ENCODE measurements at places on chromosomes 13 and 19.
A peak's percentile ranks its signal among the peaks of the same experiment; 100 is the strongest.

GRCh38 chr19:4521888-4522242, 3.6 kb upstream of the PLIN4 start:
- no peak for DNase-seq

- DNase-seq, result no peak
These were observed 441 bp downstream of the INAFM1 start for GRCh38 chr19:47274891-47275761.

GRCh38 chr19:50325310-50326100, 3.7 kb downstream of the KCNC3 start:
- DNase-seq, result peak; percentile 77

DNA sequence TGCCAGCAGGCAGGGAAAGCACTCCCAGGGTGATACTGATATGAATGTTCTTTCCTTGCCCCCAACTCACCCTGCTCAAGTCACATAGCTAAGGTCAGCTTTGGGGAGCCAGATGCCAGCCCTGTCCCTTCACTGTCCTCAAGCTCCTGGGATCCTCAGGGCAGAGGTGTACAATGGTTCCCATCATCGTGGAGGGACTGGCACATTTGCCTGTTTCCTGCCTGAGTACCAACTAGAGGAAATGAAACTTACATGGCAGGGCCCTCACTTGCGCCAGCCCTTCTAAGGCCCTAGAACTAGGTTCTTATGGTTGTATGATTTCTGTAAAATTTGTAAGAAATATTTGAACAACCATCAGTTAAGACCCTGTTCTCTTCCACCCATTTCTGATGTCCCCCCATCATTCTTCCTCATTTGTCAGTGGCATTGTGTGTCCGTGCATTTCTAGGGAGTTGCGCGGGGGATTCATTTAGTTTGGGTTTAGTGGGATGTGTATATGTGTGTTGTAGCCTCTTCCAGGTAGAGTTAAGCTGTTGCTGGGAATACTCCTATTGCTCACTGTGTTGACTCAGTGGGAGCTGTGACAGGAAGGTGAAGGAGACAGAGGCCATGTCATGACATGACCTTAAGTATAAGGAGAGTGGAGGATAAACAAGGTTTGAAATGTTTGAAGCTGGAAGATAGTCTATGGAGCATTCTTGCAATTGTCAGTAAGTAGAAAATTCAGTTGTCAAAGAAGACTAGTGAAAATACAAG, 41.3 kb upstream of the RCBTB2 start:
- DNase-seq, result no peak

DNA sequence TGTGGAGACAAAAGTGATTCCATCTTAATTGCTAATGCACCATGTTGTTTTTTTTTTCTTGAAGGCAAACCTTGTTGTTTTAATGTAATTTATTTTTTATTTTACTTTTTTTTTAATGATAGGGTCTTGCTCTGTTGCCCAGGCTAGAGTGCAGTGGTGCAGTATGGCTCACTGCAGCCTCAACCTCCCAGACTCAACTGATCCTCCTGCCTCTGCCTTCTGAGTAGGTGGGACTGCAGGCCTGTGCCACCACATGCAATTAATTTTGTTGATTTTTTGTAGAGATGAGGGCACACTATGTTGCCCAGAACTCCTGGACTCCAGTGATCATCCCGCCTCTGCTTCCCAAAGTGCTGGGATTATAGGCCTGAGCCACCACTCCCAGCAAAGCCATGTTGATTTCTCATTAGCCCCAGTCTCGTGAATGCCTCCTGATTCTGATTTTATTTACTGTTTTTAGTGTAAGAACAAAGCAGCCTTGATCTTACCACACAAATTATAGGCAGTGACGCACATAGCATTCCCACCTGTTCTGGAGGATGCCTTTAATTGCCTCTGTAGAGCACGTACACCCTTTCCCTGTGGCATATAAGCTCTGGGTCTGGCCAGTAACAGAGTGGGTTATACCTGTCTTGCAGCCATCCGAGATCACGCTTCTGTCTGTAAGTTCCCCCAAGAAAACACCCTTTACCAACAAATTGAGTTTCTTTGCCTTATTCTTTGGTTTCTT, 150.4 kb downstream of the GGACT start:
- no peak for DNase-seq

DNA sequence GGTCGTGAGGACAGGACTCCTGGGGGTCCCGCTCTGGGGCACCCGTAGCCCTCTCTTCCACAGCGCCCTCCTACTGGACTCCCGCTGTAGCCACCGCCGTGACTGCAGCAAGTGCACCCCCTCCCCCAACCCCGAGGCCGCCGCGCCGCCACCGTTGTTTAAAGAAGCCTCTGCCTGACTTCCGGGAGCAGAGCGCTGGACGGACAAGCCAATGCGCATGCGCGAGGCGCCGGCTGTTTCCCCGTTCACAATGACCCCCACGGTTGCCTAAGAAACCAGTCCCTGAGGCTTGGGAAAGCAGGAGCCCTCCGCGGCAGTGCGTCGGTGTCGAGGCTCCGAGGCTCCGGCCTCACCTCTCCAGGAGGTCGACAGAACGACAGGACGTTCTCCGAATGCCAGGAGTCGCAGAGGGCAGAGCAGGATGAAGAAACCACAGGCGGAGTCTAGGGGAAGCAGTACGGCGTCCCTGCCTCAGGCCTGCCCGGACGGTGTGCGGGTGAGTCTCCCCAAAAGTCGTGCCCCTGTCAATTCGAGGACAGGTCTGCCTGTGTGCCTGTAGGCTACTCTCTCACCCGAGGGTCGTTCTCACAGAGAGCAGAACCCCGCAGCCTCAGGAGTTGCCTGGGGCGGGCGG, 70.5 kb upstream of the ZNF420 start:
- DNase-seq, result peak; percentile 50

GRCh38 chr13:47484548-47484947, 516.5 kb downstream of the SUCLA2 start:
- no peak for DNase-seq

- no peak for DNase-seq
These were observed 502.1 kb upstream of the SLC10A2 start for GRCh38 chr13:103568314-103568713.

DNA sequence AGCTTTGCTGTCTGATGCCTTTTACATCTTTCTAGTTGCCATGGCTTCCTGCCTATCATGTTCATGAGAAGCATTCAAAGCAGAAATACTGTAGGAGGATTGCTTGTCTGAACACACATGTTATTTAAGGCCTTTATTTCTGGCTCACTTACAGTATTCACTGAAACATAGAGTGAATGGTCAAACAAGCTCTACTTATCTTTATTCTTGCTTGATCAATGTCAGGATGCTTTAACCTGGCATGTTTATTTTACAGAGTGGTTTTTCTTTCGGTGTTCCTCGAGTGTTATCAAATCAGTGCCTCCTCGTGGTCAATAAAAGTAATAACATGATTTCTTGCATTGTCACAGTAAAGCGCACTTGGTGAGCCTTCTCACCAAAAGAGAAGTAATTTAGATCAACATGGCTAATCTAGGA, 73.5 kb upstream of the PCDH17 start:
- DNase-seq, result no peak

DNA sequence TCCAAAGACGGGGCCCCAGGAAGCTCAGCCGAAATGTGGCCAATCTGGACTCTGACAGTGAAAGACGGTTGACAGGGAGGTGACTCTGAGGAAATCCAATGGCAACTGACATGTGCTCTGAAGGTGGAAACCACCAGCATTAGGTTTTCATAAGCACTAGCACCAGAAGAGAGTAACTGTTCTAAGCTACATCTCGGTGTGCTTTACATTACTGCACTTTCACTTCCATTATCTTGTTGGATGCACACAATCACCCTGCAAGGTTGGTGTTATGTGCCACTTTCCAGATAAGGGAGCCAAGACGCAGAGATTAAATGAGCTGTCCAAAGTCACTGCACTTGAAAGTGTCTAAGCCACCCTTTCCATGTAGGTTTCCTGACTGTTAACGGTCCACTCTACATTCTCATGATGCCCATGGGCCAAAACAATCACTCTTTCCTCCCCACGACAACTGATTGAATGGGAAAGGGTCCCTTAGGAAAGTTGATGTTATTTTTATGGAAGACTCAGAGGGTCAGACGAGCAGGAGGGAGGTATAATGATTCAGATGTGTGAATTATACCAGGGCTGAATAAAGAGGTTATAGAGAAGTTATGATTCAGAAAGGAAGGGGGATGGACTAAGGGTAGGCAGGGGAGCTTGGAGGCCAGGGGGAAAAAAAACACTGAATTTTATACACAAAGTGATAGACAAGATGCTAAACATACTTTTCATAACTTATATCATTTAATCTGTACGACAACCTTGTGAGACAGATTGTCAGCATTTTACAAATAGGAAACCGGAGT, 52.8 kb downstream of the RUBCNL start:
- no peak for DNase-seq

- DNase-seq, result no peak
These were observed 52.1 kb downstream of the SERP2 start for GRCh38 chr13:44425815-44426078.

GRCh38 chr13:81089371-81090157, 748.6 kb upstream of the SPRY2 start:
- no peak for DNase-seq

DNA sequence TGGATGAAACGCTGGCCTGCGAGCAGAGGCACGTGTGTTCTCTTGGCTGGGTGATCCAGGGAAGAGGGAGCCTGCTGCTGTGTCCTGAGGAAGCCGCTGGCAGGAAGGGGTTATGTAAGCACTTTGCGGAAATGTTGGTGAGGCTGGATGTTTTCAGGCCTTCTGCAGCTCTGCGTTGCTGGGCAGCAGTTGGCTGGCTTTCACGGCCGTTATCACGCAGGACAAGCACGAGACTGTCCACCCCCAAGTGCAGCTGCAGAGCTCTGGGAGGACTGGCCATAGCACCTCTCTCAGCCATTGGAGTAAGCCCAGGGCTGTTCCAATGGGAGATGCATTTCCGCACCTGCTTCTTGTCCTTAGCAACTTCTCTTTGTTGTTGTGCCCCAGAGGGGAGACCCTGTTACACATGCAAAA, 146.9 kb upstream of the SOX21 start:
- DNase-seq, result no peak

- DNase-seq, result no peak
These were observed 26.0 kb upstream of the CHST8 start for GRCh38 chr19:33595783-33596182.

GRCh38 chr19:40640744-40641143, 39.6 kb downstream of the LTBP4 start:
- DNase-seq, result no peak

- peak; percentile 34 for DNase-seq
These were observed 681 bp downstream of the SLC5A5 start for GRCh38 chr19:17872251-17873001.

GRCh38 chr19:47663435-47663910, 49.7 kb upstream of the EHD2 start:
- no peak for DNase-seq

Measured in CD4-positive, alpha-beta T cell treated with Interferon alpha-2 for 1 hour (primary cell).